ENCODE measurements at places on chromosomes 6 and 20.

- no peak for DNase-seq
These were observed 56.1 kb downstream of the NCOA3 start for GRCh38 chr20:47557791-47558190.

GRCh38 chr6:112243861-112244827 is 10.2 kb downstream of the LAMA4 start:
- DNase-seq: no peak

DNA sequence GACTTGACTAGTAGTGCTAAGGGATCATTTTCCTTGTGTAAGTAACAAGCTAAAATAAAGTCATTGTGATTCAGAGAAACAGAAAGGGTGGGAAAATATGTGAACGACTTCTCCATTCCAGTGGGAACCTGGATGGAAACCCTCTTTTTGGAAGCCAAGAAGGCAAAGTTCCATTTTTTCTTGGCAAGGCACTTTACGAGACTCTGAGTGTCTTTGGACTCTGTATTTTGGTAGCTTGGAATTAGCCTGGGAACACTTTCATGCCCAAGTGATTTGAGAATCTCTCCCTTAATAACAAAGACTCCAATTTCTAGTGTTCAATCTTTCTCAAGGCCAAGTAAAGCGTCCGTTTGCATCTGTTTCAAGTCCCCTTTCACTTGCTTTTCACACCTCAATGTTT is 100.5 kb upstream of the SASH1 start:
- peak; percentile 84 for DNase-seq

GRCh38 chr6:75268121-75268987 is 16.2 kb downstream of the TMEM30A start:
- no peak for DNase-seq

- DNase-seq: no peak
These were observed 22.2 kb downstream of the RREB1 start for GRCh38 chr6:7129784-7130569.

- DNase-seq: no peak
These were observed 16.1 kb downstream of the LMBRD1 start for GRCh38 chr6:69780585-69781178.

DNA sequence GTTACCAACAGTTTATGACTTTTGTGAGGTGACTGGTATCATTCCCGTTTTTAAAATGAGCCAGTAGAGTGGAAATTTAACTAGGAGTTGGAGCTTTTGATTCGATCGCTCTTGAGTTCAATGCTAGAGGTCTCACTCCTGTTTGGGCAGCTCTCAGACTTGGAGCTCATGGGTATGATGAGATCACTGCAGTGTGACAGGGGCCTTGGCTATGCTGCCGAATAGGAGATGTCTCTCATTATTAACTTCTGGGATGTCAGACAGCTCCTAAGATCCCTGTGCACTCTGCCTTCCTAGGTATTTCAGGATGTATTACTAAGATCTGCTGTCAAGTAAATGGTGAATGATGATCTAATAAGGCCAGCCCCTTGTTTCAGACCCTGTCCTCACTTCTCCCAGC is 20.4 kb downstream of the AKAP12 start:
- no peak for DNase-seq

DNA sequence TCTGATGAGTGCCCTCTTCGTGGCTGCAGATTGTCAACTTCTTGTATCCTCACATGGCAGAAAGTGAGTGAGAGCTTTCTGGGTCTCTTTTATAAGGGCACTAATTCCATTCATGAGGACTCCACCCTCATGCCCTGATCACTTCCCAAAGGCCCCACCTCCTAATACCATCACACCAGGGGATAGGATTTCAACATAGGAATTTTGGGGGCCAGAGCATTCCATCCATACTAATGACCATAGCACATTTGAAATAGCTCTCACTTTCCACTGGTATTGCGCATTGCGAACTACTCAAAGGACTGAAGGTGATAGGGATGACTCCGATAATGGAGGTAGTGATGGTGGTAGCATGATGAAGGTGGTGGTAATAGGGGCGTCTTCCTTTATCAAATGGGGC is 324.3 kb downstream of the PRL start:
- DNase-seq: no peak

DNA sequence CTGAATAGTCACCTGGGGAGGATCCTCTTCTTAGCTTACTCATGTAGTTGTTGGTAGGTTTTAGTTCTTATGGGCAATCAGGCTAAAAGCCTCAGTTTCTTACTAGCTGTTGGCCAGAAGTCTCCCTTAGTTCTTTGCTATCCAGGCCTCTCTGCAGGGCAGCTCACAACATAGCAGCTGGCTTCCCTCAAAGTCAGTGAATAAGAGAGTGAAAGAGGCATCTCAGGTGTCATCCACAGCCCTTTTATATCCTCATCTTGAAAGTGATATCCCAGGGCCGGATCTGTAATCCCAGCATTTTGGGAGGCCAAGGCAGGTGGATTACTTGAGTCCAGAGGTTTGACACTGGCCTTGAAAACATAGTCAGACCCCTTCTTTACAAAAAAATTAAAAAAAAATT is 42.1 kb upstream of the FOXA2 start:
- DNase-seq: no peak

DNA sequence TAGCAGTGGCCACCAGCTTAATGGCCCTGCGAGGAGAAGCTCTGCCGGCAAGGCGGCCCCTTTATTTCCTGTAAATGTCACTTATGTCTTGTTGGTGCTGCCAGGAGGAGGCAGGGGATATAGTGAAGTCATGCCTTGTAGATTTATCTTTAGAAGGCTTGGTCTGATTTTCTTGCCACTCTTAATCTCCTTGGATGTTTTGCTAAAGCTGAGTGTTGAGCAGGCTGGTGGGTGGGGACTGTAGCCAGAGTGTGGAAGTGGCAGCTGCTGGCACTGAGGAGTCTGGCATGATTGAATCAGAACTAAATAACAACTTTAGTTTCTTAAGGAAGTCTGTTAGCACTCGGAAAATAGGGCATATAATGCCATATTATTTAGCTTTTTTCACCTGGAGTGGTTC is 77.9 kb downstream of the PHF20 start:
- DNase-seq: no peak

GRCh38 chr6:5130135-5130866 is 45.2 kb downstream of the PPP1R3G start:
- DNase-seq: no peak

- DNase-seq: no peak
These were observed 634.5 kb downstream of the PHF3 start for GRCh38 chr6:64270083-64270482.

DNA sequence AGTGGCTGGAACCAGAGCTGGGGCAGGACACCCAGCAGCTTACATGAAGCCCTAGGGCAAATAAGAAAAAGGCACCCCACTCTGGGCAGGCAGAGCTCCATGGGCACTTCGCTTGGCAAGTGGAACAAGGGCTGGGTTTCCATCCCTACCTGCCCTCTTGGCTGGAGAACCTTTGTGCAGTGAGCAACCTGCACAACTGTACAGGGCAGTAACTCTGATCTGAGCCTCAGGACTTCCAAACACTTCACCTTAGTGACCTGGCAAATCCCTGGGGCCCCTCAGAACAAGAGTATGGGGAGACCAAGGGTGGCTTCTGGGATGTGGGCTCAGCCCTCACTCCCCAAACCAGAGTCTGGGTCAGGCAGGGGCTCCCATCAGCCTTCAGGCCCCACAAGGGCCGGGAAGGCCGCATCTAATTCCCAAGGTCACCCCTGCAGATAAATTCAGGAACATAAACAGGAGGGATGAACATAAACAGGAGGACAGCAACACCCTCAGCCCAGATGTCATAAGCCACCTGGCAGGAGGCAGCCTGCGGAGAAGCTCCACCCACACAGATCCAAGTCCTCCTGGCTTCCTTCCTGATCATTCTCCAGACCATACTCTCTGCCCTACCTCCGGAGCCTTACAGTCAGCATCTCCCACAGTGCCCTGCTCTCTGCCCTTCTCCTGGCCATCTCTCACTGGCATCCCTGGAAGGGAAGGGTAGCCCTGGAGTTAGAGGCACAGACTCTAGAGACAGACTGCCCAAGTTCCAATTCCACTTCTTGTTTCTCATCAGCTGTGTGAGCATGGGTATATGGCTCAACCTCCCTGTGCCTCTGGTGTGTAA is 37.5 kb downstream of the HNF4A start:
- DNase-seq: no peak

DNA sequence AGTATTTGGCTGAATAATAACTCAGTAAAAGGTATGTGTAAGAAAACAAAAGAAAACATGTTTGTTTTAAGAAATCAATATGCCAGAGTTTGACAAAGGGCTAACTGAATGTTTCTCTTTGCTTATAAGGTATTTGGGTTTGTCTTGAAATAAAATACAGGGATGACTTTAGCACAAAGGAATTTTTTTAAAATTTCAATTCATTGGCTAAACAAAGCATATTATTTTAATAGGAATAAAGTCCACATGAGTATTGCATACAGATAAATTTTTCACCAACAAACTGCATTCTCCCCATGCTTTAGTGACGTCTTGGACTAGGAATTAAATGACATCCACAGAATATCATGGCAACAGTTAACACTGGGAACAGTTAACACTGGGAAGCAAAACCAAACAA is 480.0 kb upstream of the JAG1 start:
- no peak for DNase-seq

DNA sequence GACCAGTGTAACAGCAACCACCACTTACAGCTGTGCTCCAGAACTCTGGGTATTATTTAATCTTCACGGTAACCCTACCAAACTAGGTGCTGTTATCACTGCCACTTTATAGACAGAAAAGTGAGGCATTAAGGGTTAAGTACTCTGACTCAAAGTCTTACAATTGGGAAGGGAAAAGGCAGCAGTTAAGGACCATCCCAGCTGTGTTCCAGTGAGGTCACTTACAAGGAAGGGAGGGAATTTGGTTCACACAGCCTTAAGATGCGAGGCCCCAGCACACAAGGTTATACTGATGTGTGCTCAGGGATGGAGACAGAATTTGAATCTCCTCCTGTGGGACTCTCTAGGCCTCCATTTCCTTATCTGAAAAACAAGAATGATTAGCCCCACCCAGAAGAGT is 46.7 kb downstream of the TRERF1 start:
- DNase-seq: peak; percentile 53

- DNase-seq: peak; percentile 85
These were observed 55.0 kb downstream of the TRIM38 start for GRCh38 chr6:26017632-26017966.

GRCh38 chr6:167712731-167713475 is 113.8 kb upstream of the AFDN start:
- DNase-seq: no peak

- no peak for DNase-seq
These were observed 474.1 kb downstream of the RNF144B start for GRCh38 chr6:18861204-18861603.

DNA sequence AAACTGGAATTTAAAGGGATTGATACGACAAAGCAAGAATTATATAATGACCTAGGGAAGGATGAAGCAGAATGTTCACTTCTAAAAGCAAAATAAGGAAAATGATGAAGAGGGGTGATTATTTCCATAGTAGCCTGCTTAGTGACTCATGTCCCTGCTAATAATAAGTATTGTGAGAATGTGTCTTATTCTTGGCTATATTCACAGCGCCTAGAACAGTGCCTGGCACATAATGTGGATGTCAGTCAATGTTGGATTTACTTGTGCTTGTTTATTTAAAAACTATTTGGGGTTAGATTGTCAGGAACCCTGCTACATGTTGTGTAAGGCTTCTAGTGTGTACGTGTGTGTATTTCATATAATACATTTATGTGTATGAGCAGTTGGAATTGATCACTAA is 85.1 kb downstream of the ZFAND3 start:
- DNase-seq: no peak

DNA sequence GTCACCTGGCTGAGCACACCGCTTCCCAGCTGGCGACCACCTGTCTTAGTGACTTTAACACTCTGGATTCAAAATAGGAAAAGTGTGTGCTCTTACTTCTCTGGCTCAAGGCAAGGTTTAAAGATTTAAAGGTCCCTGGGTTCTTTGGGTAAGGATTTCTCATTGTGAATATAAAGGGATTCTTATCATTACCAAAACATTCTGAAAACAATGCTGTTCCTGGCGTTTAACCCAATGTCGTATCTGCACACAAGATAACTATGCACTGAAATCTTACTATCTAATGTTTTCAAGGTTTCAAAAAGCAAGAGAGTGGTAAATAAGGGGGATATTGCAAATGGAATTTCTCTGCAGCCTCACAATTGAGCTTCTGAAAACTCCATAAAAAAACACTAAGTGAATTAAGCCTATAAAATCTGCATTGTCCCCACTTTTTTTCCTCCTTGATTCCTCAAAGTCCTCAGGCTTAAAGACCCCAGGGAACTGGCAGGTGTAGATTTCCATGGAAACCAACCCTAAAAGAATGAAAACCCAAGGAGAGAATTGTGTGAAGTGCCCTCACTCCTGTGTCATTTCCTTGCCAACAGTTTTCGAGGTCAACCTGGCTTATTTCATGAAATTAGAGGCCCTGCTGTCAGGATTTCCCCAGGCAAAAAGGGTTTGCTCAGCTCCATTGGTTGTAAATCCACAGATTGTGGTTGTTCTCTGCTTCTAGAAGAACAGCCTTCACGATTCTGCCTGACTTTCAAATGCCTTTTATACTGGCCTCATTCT is 44.0 kb downstream of the BMP2 start:
- DNase-seq: no peak

DNA sequence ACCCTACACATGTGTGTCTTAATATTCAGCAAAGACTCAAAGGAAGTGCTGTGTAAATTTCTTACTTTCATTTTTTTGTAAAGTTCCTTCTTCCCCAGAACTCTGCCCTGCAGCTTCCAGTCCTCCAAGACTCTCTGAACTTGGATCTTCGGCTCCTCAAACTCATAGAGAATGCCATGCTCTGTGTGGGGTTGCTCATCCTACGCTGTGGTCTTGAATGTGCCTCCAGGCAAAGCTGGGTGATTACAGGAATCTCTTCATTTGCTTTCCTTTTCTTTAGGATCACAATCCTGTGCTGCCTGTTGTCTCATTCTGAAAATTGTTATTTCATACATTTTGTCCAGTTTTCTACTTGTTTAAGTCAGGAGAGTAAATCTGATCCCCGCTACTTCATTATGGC is 14.5 kb upstream of the CDC5L start:
- no peak for DNase-seq

DNA sequence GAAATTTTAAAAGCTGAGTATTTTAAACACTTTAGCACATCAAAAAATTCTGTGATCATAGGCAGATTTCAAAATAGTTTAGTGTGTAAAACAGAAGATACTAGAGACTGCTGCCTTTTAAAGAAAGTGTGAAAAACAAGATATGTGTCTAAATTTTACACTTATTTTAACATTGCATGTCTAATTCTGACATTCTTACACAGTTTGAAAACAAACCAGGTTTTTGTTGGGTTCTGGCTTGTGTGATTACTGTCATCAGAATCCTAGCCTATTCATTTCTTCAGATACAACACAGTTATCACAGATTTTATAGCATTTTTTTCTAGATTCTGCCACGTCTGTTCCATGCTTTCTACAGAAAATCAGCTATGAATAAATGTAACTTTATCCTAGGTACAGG is 257.1 kb downstream of the EYS start:
- no peak for DNase-seq

GRCh38 chr6:36676141-36677058 is 2.1 kb upstream of the CDKN1A start:
- DNase-seq: no peak
